ENCODE measurements at places on chromosomes 13 and 19.

- DNase-seq = no peak
These were observed 51.0 kb downstream of the DIAPH3 start for GRCh38 chr13:60112771-60113170.

DNA sequence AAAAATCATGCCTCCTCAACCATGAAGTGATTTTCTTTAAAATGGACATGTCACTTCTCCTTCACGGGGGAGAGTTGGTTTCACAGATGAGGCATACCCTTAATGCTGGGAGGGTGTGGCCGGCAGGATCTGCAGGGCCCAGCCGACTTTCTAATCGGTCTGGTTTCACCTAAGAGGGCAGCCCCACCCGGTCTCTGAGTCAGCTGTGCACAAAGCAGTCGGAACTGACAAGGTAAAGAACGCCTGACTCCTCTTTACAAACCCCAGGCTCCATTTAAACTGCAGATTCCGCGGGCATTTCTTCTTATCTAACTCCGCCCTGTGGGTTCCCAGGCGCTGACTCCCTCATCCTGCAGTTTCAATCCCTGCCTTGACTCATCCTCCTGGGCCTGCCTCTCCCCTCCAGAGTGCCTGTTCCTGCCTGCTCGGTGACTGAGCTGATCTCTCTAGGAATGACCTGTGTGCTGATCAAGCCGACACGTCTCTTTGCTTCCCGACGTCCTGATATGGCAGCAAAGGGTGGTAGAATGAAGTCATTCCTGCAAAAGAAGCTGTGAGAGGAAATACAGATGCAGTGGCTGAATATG lies 63.4 kb downstream of the EFNB2 start:
- DNase-seq = no peak

- DNase-seq = peak; percentile 74
These were observed 2.4 kb downstream of the LTBP4 start for GRCh38 chr19:40603389-40604170.

- DNase-seq = no peak
These were observed 211.5 kb downstream of the LMO7 start for GRCh38 chr13:75847588-75847987.

GRCh38 chr13:19791953-19792537 lies 9.3 kb upstream of the PSPC1 start:
- no peak for DNase-seq

GRCh38 chr13:25874064-25874737 lies 177.6 kb downstream of the SHISA2 start:
- DNase-seq = no peak

GRCh38 chr13:85132986-85133385 lies 666.2 kb downstream of the SLITRK6 start:
- DNase-seq = no peak

GRCh38 chr19:1985588-1986356 lies 29.7 kb downstream of the BTBD2 start:
- no peak for DNase-seq

DNA sequence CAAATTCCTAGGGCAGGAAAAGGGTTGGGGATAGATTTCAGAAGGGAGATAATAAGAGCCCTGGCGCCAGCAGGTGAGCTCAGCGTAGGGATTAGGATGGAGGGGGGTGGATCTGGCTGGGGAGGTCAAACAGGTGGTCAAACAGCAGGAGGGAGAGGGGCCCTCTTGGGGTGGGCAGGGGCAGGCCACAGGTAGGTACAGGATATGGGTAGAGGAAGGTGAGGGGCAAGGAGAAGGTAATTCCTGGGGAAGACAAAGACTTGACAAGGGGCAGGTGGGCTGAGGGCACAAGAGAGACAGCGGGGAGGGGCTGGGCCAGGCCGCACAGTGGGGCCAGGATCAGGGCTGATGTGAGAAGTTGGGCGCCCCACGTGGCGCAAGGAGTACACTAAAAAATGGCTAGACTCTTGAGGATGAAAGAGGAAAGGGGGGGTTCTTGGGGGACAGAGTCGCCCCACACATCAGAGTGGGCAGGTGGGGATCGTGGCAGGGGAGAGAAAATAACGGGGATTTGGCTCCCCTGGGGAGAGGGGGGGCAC lies 713 bp downstream of the KRI1 start:
- DNase-seq = no peak

- no peak for DNase-seq
These were observed 40.6 kb downstream of the TNFSF11 start for GRCh38 chr13:42614436-42615035.

GRCh38 chr13:30714629-30715371 lies 20.5 kb upstream of the ALOX5AP start:
- no peak for DNase-seq

GRCh38 chr19:38209671-38210457 lies 14.2 kb downstream of the DPF1 start:
- no peak for DNase-seq

DNA sequence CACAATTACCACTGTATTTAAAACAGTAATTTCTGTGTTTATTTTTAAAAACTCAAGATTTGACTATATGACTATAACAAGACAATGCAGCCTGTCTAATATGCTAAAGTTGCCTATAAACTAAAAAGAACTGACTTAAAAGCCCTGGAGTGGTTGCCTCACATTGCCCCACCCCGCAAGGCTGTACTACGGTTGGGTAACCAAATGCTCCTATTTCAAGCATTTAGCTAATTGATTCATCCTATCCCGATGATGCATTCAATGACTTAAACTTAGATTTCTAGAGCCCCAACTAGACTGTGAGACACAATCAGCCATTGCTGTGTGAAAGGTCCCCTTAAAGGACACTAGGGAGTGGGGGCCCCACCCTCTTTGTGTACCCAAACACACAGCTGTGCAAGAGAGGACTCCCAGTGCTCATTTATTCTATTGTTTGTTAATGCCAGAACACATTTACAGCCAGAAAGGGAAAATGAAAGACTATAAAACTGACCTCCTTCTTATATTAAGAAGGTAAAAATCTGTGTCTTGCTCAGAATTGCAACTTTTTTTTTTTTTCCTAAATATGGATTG lies 66.9 kb downstream of the MIPEP start:
- DNase-seq = no peak

DNA sequence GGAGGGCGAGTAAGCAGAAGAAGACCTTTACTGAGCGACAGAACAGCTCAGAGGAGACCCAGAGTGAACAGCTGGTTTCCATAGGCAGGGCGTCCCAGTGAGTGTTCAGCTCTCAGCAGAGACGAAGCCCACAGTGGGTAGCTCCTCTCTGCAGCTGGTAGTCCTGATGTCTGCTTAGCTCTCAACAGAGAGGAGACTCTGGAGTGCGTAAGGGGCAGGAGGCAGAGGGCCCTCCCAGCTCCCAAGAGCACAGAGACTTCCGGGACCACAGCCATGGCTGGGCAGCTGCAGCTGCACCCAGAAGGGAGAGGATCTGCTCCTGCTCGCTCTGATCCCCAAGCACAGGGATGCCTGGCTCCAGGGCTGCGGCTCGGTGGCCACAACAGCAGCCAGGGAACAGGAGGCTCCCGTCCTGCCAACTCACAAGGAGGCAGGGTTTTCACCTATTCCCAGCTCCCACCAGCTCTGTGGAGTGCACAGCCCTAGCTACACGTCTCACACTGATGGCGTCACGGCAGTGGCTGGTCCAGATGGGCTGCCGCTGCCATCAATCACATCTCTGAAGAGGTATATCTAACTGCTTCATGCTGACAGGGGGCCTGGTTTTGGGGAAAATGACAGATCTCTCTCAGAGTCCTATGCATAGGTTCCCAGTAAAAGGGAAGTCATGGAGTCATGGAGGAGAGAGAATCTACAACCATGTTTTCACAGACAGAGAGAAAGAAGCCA lies 2660.1 kb upstream of the PCDH20 start:
- no peak for DNase-seq

DNA sequence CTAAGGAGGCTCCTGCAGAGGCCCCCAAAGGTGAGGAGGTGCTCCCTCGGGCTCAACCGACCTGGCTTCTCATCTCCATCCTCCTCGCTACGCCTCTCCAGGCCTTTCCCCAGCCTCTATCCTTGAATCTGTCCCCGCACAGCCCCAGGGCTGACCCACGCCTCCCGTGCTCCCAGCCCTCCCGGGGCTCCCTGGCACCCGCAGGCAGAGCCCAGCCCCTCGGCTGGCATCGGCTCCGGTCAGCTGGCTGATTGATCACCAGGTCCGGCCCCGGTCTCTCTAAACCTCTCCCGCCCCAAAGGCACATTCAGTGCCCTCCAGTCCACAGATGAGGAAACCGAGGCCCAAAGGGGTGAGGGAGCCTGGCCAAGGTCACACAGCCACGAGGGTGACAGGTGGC lies 2.5 kb downstream of the MYBPC2 start:
- no peak for DNase-seq

DNA sequence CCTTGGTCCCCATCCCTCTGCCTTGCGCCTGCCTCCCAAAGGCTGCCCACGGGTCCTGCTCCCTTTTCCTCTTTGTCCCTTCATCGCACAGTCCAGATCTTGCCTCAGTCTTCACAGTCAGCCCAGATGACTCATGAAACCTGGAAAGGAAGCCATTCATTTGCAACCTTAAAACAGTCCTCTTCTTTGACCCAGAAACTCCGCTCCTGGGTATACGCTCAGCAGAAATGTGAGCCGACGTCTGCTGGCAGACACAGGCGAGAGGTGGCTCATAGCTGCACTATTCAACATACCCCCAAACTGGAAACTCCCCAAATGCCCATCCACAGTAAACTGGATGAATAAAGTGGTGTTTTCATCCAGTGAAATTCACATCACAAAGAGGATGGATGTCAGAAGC lies 13.6 kb upstream of the PEPD start:
- DNase-seq = no peak

DNA sequence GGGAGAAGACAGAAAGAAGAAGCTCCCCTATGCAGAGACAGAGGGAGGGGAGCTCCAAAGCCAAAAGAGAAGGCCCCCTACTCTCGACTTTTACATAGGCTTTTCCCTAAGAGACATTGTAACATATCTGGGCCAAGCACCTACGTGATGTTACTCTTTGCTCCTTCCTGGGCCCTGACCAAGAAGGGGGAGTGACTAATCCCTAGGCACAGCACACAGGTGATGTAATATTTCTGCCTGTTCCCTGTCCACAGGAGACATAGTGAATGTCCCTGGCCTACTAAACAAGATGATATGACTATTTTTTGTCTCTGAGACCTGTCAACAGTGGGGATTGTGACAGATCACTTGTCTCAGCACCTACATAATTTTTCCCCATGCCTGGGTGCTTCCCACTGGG lies 15.9 kb upstream of the ZNF254 start:
- DNase-seq = no peak

DNA sequence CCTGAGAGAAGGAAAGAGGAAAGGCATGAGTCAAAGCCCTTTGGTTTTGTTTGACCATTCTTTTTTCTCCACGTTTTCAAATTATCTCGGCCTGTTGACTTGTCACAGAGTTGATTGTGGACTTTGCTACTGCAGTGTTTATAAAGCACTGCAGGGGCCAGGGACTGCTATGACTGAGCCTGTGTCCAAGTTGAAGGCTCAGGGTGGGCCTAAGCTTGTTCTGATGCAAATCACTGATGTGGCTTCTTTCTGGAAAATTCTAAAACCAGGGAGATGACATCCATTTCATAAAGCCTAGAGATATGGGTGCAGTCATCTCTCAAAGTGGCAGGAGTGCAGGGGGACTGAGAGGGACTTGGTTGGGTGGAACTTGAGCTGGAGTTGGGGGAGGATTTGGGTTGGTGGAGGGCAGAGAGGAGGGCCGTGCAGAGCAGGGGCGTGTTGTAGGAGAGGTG lies 1.2 kb upstream of the CXCL17 start:
- DNase-seq = no peak

DNA sequence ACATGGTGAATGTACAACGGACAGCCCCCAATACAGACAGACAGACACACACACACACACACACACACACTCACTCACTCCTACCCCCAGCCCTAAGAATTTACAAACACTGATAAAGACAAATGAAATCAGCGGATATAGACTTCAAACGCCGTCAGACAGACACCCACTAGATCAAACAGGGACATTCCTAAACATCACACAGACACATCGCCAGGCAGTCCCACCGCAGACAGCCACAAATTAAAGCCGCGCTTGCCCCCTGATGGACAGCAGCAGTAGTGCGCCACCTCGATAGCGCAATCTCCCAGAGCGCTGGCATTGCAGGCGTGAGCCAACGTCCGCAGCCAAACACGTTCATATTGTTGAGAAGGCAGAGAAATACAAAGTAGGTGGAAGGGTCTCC lies 24.7 kb upstream of the ADGRE1 start:
- peak; percentile 37 for DNase-seq

DNA sequence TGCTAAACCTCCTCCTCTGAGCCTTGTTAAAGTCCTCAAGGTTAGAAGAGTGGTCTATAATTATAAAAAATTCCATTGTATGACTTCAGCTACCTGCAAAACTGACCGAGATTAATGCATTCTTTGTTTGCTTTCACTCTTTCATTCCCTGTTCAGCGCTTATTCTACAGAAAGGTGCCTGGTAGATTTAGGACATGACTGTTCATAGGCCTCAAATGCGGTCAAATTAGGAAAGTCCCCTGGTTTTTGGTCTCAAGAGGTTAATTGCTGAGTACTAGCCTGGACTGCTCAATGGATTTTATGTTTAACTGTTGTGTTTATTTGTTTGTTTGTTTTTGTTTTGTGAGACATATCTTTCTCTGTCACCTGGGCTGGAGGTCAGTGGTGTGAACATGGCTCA lies 35.4 kb downstream of the KL start:
- DNase-seq = no peak

- DNase-seq = no peak
These were observed 9.8 kb upstream of the LINGO3 start for GRCh38 chr19:2317756-2318155.

GRCh38 chr19:51524666-51525264 lies 6.7 kb downstream of the SIGLEC6 start:
- DNase-seq = no peak

DNA sequence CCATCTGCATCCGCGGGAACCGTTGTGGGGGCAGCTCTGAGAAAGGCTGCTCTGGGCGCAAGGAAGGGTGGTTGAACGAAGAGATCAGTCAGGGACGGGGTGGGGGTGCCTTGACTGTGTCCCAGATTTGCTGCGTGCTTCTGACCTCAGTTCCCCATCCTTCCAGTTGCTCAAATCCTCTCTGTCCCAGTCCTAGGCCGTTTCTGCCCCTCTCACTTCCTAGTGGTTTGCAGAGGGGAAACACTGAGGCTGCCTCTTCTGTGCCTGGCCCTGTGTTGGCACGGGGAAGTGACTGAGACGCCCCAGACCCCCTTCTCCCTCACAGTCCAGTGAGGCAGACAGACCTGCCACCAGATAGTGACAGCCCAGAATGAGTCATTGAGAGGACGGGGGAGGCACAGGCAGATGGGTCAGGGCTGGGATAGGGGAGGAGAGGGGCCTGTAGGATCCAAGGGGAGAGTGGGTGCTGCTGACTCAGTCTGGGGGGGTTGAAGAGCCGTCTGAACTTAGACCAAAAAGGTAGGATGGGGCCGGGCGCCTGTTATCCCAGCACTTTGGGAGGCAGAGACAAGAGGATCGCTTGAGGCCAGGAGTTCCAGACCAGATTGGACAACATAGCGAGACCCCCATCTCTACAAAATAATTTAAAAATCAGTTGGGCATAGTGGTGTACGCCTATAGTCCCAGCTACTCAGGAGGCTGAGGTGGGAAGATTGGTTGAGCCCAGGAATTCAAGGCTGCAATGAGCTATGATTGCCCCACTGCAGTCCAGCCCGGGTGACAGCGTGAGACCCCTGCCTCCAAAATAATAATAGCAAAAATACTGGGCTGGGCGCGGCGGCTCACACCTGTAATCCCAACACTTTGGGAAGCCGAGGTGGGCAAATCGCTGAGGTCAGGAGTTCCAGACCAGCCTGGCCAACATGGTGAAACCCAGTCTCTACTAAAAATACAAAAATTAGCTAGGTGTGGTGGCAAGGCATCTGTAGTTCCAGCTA lies 26.5 kb downstream of the NUMBL start:
- no peak for DNase-seq
